ENCODE measurements at places on chromosomes 2 and 18.

GRCh38 chr2:100321179-100321865 is 979 bp downstream of the LONRF2 start:
- DNase-seq = no peak

DNA sequence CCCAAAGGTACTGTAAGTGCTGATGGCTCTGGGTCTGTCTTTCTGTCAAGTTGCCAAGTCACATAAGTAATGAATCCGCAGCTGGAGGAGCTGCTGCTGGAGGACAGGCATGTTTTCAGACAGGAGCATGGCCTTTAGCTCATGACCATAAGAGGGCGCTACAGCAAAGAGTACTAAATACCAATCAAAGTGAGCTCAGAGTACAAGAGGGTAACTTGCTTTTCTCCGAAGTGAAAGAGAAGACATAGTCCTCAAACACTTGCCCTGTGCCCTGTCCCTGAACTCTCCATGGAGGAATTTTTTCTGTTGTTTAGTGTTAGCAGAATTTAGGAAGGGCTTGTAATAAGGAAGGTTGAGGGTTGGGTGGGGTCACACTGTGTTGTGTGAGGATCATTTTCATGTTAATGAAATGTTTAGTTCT is 58.0 kb upstream of the EML6 start:
- no peak for DNase-seq

DNA sequence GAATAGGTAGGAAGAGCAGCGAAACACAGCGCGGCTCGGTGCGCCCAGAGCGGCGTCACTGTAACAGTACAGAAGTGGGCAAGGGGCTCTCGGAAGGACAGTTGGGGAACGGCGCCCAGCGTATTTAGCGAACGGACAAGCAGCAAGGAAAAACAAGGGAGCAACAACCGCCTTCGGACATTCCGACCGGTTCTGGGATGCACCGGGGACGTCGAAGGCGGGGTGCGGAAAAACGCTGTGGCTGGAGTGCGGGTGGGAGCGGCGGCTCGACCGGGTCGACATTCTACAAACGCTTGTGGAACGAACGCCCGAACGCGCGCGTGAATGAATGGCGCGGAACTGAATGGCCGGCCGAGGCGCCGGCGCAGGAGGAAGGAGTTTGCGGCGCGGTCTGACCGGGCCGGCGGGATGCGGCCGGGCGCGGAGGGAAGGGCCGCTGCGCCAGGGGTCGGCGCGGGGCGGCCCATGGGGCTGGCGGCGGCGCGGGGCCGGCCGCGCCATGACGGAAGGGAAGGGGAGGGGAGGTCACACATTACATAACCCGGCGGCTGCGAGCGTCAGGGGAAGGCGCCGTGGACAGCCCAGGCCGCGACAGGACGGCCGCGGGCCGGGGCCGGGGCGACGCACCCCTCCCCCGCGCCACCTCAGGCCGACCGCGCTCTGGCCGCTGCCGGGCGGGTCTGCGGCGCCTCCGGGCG is 605 bp downstream of the REV1 start:
- peak; percentile 21 for DNase-seq

DNA sequence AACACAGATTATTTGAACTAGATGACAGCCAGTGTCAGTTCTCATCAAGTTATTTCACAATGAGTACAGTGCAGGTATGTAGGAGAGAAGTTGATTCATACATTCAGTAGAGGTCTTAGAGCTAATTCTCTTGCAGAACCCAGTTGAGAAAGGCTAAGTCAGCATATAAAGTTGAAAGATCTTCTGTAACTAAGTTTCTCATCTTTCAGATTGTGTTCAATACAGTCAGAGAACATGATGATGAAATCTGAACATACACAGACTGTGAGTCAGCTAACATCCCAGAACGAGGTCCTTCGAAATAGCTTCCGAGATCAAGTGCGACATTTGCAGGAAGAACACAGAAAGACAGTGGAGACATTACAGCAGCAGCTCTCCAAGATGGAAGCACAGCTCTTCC is 41.9 kb upstream of the LIMS1 start:
- no peak for DNase-seq

- DNase-seq = no peak
Observed at GRCh38 chr2:64222351-64222750, 78.1 kb upstream of the PELI1 start.

GRCh38 chr2:73952499-73953446 is 26.1 kb downstream of the DGUOK start:
- no peak for DNase-seq

GRCh38 chr2:14501061-14501460 is 131.5 kb upstream of the LRATD1 start:
- no peak for DNase-seq

GRCh38 chr2:66109419-66109818 is 325.5 kb upstream of the MEIS1 start:
- DNase-seq = no peak

GRCh38 chr18:40437517-40437916 is 1517.5 kb upstream of the PIK3C3 start:
- no peak for DNase-seq

GRCh38 chr2:134590679-134591078 is 128.1 kb downstream of the TMEM163 start:
- DNase-seq = no peak

- no peak for DNase-seq
Observed at GRCh38 chr18:61448316-61448715, 115.1 kb downstream of the CDH20 start.

DNA sequence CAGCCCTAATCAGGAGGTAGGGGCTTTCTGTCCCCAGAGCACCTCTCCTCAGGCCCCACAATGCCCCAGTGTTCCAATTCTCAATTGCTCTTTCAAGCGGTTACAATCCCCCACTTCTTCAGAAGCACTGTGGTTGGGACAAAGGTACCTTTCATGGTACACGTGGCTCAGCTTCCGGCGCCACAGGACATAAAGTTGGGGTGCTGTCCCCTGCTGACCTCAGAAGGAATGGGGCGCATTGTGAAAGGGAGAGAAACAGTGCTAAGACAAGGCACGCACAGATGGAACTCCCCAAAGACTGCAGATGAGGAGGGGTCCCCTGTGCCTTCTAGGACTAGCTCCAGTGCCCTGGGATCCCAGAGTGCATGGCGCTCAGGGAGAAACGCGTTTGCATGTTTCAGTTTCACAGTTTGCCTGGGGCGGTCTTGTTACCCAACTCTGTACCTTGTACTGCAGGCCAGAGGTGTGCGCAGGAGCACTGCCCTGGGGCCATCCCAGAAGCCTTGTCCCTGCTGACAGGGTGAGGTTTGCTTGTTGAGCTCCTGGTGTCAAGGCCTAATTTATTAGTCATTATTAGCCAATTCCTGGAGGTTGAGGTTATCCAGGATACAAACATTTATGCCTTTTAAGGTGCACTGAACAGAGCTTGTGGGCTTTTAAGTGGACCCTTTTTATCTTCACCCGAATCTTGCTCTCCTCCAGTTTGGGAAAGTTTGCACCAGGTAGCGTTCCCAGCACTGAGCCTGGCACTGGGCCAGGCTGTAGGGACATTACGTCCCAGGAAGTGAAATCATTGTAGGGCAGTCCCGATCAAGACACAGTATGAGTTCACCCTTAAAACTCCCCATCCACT is 7.6 kb downstream of the CNDP1 start:
- no peak for DNase-seq

DNA sequence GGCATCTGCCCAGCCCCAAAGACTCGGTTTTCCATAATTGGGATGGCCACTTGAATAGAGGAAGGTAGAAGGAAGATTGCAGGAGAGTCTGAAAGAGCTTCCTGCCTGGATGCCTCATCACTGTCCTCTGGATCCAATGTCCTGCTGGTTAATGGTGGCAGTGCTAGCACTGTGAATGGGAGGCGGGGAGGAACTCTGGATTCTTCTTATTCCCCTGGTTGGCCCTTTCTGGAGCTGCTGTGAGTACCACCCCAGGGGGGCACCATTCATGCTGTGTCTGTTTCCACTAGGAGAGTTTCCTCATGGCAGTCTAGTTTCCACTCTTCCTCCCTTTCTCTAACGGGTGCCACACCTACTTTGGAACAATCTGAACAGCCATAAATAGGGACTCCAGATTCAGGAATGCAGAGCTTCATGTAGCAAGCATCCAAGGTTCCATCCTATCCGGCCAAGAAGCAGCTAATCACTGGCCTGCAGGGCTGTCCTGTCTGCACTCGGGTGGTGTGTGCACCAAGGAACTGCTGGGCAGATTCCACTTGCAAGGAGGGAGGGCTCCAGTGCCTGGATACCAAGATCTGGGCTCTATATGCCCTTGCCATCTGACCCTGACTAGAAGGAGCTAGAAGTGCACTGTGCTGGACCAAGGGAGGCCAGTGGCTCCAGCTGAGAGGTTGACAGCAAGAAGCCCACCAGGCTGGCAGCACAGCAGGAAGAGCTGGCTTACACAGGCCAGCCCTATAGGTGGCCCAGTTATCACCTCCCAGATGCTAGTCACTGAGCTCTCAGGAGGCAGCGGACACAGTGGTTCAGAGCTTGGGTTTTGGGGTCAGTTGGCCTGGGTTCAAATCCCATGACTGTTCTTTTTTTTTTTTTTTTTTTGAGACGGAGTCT is 4.6 kb upstream of the ATOH8 start:
- DNase-seq = no peak

DNA sequence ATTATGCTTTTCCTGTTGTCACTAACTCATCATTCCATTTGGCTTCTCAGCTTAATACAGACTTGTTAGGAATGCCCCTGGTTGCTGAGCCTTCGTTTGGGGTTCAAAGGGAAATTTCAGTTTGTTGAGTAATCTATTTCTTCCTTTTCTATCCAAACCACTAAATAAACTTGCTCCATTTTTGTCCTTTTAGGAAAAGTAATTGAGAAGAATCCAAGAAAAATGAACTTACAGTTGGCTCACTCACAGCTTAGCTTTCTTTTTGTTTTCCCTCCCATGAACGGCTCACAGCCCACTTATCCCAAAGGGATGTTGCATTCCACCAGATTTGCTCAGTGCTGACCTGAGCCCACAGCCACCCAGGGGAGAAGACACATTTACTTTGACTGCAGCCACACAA is 73.9 kb downstream of the SOX11 start:
- DNase-seq = no peak

GRCh38 chr2:151277067-151277466 is 12.4 kb downstream of the NMI start:
- no peak for DNase-seq

DNA sequence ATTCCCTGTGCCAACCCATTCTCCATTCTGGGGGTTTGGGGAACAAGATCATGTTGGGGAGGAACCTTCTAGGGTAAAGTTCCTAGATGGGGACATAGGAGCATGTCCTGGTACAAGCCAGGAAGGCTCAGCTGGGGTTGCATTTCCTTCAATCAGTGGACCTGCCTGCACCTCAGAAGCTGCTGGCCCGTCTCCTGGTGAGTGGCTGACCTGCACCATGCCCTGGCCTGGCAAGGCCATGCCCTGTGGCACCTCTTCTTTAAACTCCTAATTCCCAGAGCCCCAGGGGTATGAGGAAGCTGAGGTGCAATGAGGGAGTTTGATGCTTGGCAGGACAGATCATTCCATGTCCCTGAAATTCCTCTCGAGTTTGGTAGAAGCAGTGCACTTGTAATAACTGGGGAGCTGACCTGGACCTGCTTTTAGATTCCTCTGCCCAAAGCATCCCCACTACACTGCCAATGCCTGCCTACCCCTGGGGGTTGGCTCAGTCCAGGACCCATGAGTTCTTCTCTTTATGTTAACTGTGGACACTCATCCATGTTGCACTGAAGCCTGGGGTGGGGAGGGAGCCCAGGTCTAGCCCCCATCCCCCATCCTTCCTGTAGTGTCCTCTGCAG is 25.3 kb downstream of the MROH2A start:
- DNase-seq = no peak

Data from stimulated activated CD4-positive, alpha-beta T cell treated with anti-CD3 and anti-CD28 coated beads, Interleukin-4, amount 100 ng/mL, for 4 hours (primary cell).